Activated T-helper 1 cell treated with Interleukin-2 at 50 U/mL for 16 hours (primary cell): ENCODE measurements at places on chromosomes 12 and 14.

GRCh38 chr12:47802312-47802711 is 17.4 kb downstream of the HDAC7 start:
- DNase-seq: no peak

- DNase-seq: no peak
Observed at GRCh38 chr14:92690171-92691011, 58.0 kb downstream of the LGMN start.

DNA sequence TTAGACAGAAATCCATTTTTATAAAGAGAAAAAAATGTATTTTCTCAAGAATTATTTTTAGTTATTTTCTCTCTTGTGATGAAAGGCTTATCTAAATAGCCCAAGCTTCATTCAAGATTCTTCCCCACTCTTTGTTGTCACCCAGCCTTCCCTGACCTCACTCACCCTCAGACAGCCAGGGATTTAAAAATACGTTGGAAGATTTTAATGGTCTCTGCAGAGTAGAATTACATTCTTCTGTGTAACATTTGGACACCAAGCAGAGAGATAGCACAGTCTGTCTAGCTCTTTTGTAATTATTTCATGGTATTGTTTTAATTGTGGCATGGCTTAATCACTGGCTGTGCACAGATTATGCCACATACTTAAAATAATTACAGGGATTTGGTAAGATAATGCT is 130.3 kb downstream of the IGF1 start:
- DNase-seq: no peak

DNA sequence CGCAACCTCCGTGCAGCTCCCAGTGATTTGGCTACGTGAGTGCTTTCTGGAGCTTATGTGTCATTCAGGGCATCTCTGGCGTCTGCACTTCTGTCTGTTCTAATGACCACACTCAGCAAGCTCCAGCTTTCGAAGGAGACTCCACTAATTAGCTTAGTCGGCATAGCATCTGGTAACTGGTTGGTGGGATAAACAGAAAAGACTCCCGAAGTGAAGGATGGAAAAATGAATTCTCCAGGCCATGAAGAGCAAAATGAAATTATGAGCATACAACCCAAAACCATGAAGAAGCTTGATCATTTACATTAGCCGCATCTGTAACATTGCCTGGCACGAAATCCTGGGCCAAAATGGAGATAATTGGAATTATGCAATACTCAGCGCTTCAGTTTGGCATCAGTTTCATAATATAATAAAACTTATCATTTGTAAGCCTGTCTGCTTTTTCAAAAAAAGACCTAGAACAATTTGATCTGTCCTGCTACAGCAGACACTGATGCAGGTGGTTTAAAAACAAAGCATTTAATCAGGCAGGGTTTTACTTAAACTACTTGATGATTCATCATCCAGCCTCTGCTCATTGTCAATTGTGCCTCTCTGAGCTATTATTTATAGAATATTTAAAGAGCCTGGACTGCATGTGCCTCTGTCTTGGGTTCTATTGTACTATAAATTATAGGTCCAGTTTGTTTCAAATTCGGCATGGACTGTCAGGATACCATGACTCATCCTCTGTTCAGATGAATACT is 87.4 kb downstream of the SYT1 start:
- DNase-seq: no peak

- no peak for DNase-seq
Observed at GRCh38 chr12:65608319-65608916, 215.9 kb upstream of the HMGA2 start.

GRCh38 chr12:45986641-45987339 is 3.6 kb downstream of the SCAF11 start:
- DNase-seq: no peak

- no peak for DNase-seq
Observed at GRCh38 chr14:102525929-102526497, 16.4 kb upstream of the ANKRD9 start.

GRCh38 chr14:103923863-103924262 is 4.4 kb upstream of the TDRD9 start:
- DNase-seq: no peak

DNA sequence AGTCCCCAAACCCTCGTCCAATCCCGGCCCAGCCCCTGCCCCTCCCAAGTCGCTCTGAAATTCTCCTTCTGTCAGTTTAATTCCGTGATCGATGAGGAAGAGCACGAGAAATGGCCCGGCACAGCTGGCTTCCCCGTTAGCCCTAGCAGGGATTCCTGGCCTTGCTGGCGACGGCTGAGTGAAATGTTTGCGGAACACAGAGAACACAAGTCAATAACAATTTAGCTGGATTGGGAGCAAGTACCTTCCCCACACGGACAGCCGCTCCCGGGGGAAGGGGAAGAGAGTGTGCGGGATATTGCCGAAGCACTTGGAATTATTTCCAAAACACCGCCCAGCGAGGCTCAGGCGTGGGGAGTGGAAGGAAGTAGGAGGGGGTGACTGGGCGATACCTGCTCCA is 134.6 kb downstream of the RBM19 start:
- no peak for DNase-seq

DNA sequence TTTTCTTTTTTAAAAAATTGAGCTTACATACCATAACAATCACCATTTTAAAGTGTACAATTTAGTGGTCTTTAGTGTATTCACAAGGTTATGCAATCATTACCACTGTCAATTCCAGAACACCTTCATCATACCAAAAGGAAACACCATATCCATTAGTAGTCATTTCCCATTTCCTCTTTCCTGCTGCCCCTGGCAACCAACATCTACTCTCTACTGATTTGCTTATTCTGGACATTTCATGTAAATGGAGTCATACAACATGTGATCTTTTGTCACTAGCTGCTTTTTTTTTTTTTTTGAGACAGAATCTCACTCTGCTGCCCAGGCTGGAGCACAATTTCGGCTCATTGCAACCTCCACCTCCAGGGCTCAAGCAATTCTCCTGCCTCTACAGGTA is 66.8 kb upstream of the CFL2 start:
- DNase-seq: no peak

DNA sequence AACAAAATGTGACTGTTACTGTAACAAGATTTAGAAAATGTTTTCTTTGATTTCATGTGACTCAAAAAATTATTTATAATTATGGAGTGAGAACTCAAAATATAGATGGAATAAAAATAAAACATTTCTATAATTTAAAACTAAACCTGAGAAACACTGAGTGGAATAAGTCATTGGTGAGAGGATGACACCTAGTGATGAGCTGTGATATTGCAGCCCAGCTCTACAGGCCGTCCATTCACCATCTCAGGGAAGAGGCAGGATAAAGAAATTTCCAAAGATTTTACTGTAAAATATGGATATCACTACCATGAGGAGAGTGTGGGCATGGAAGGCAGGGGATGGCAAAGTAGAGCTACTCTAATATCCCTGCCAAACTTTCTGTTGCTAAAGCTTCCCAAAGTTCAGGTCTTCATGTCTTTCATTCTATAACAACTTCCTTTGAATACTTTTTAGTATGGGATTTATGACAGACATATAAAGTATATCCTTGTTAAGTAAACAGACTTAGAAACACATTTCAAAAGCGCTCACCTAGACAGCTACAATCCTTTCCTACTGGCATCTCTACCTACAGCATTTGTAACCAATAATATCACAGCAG is 308.0 kb downstream of the ITPR2 start:
- no peak for DNase-seq
